ENCODE measurements at places on chromosomes 12 and 14.

DNA sequence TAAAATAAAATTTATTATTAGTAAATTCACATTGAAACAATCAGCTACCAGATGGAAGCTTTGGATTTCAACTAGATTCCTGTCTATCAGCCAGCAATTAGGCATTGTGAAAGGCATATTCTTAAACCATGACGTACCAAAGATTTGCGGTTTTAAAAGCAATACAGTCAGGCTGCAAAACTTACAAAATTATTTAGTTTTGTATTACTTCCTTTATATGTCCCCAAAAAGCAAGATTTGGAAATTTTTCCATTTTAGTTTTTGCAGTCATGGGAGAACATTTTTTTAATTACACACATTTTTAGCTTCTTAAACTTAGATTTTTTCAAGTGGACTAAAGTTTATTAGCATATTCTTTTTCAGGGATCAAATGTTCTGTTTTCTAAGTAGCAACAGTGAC is 225.0 kb upstream of the KITLG start:
- no peak for DNase-seq

GRCh38 chr14:39320318-39320717 is 86.6 kb downstream of the MIA2 start:
- no peak for DNase-seq

- no peak for DNase-seq
Observed at GRCh38 chr12:49541911-49542505, 3.2 kb downstream of the KCNH3 start.

DNA sequence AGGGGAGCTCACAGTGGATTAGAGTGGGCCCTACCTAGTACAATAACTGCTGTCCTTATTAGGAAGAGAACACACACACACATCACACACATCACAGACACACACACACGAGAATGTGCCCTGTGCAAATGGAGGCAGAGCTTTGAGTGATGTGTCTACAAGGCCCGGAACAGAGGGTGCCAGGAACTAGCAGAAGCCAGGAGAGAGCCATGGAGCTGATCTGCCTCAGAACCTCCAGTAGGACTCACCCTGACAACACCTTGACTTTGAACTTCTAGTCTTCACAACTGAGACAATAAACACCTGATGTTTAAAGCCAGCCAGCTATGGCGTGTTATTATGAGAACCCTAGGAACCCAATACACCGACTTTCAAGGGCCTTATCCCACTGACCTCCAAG is 29.7 kb upstream of the FKBP4 start:
- no peak for DNase-seq

DNA sequence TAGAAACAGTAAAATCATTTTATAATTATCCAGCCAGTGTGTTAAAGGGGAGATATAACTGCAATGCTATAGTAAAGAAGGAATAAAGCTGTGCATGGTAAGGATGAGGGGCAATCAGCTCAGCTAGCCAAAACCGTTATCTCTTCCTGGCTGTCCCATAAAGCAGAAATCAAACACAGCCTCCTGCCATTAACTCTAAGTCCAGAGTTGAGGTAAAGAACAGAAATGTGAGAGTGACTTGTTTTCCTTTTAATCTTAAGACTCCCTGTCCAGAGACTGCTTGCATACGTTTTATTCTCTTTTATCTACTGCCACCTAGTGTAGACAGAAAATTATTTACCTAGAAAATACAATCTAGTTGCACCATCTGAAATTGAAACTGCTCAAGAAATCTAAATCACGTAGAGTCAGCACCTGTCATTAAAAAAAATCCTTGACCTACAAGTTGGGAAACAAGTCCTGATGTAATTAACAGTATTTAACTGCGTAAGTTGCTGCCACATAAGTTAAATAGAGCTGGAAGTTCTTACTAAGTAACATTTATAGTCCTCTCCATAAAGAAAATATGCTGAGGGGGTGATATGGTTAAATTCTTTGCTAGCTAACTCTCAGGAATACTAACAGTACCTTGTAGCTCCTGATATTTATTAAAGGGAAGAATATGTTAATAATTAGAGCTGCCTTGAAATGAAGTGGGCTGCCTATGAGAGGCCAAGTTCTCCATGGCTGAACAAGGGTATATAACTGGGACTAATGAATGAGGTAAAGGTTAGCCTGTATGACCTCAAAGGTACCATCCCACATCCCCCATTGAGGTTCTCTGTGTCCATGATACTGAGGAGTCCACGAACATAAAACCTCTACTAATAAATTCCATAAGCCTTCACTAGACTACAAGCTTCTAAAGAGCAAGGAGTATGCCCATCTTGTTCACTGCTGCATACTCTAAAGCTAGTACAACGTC is 62.7 kb downstream of the GALNT4 start:
- DNase-seq = peak; percentile 71

GRCh38 chr12:105613887-105614286 is 283.4 kb downstream of the C12orf75 start:
- no peak for DNase-seq

DNA sequence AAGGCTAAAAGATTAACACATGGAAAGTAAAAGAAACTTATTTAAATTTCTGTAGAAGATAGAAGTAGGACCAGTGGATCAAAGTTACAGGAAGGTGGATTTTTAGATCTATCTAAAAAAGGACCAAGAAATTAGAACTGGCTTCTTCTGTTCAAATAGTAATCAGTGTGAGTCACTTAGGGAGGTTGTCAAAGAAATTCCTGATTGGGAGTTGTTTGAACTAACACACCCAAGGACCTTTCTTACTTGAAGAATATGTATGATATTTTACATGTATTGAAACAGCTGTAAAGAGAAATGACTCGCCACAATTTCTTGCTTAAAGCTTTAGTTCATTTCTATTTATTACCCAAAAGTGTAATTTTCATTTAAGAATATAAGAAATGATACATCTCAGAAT is 256.9 kb downstream of the RAD51B start:
- DNase-seq = peak; percentile 1

- DNase-seq = peak; percentile 48
Observed at GRCh38 chr12:47234576-47235141, 154.9 kb upstream of the AMIGO2 start.

GRCh38 chr12:118189741-118190191 is 53.8 kb downstream of the PEBP1 start:
- no peak for DNase-seq

- DNase-seq = peak; percentile 64
Observed at GRCh38 chr12:107884769-107885694, 110.5 kb downstream of the ASCL4 start.

DNA sequence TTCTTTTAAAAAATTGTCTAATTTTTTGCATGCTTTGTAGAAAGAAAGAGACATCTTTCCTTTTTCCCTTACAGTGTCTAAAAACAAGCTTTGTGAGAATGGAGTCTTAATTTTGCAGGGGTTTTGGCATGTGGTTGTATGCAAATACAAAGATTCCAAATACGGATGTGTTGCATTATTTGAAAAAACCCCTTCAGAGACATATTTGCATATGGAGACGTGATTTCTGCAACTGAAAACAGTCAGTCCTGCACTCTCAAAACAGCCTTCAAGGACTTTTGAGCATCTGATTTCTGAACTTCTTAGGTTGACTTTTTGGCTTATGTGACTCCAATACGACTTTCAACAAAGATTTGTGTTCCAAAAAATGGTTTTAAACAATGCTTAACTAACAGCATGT is 7.8 kb downstream of the IRAK3 start:
- peak; percentile 5 for DNase-seq

DNA sequence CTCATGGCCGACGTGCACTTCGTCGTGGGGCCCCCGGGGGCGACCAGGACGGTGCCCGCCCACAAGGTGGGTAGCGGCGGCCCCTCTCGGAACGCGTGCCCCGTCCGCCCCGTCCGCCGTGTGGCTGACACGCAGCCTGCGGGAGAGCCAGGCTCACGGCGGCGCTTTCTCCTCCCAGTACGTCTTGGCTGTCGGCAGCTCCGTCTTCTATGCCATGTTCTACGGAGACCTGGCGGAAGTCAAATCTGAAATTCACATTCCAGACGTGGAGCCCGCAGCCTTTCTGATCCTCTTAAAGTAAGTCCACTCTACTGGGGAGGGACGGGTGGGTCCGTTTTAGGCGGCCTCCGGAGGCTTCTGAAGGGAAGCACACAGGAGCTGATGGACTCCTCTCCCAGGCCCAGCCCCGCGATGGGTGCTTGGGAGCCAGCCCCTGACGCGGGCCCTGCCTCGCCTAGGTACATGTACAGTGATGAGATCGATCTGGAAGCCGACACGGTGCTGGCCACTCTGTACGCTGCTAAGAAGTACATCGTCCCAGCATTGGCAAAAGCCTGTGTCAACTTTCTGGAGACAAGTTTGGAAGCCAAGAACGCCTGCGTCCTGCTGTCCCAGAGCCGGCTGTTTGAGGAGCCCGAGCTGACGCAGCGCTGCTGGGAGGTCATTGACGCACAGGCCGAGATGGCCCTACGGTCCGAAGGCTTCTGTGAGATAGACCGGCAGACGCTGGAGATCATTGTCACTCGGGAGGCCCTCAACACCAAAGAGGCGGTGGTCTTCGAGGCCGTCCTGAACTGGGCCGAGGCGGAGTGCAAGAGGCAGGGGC is 1.1 kb downstream of the BTBD6 start:
- DNase-seq = no peak

DNA sequence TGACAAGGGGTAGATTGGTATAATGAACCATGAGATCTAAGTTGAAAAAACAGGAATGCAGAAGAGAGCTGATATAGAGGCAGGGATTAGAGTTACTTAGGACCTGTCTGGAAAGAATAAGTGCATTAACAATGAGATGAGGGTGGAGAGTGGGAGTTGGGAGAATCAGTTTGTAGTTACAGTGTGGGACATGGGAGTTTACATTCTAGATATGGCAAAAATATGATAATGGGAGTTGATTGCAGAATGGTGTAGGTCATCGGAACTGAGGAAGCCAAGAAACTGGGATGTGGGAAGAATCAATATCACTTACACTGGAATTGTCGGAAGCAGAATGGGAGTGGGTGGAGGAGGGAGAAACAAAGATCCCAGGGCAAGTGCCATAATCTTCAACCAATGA is 301.1 kb upstream of the NPAS3 start:
- no peak for DNase-seq

GRCh38 chr12:66456612-66457011 is 154.3 kb downstream of the HELB start:
- DNase-seq = no peak

DNA sequence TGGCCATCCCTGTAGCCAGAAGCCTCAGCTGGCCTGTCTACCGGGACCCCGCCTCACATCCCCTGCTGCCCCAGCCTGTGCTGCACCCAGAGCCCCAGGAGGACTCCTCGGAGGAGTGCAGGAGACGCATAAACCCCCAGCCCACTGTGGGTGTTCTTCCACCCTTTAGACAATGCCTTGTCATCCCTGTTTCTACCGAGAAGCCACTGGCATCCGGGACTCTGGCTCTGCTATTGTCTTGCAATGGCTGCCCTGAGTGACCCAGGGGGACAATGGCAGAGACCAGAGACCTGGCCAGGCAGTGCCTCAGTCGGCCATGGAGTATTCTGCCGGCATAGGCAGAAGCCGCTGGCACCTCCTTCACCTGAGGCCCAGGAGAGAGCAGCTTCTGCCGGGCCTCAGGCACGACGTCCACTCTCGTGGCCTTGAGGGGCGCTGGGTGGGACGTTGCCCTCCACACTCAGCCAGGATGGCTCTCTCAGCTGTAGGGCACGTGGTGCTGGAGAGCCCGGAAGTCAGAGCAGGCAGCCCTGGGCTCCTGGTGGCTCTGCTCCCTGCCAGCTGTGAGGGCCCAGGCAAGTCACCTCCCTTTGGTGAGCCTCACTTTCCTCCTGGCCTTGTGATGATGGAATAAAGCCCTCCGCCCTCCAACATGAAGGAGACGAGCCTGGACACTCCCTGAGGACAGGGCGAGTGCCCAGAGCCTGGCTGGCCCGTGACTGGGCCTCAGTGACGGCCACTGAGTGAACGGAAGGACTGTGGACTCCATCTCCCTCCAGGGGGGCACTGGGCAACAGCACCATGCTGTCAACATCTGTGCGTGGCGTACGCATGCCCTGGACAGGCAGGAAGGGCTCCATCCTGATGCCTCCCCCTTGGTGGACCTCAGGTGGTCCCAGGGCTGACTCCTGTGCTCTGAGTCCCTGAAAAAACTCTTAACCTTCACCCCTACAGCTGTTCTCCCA is 41.0 kb downstream of the TRAFD1 start:
- DNase-seq = no peak

DNA sequence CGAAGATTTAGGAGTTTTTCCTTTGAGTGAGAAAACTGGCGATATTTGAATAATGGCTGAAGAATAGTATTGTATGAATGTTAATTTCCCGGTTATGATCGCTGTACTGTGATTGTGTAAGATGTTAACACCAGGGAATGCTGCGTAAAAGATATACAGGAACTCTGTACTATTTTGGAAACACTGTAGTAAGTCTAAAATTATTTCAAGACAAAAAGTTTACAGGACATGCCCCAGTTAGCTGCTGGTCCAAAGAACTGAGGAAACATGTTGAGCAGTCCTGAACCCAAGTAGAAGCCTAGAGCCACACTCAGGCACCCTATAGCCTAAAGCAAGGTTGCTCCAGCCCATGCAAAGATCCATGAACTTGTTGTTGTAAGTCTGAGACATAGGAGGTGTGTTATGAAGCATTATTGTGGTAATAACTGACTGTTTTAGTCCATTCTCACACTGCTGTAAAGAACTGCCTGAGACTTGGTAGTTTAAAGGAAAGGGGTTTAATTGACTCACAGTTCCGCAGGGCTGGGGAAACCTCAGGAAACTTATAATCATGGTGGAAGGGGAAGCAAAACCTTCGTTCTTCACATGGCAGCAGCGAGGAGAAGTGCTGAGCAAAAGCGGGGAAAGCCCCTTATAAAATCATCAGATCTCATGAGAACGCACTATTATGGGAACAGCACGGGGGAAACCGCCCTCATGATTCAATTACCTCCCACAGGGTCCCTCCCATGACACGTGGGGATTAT is 99.8 kb upstream of the RESF1 start:
- no peak for DNase-seq

DNA sequence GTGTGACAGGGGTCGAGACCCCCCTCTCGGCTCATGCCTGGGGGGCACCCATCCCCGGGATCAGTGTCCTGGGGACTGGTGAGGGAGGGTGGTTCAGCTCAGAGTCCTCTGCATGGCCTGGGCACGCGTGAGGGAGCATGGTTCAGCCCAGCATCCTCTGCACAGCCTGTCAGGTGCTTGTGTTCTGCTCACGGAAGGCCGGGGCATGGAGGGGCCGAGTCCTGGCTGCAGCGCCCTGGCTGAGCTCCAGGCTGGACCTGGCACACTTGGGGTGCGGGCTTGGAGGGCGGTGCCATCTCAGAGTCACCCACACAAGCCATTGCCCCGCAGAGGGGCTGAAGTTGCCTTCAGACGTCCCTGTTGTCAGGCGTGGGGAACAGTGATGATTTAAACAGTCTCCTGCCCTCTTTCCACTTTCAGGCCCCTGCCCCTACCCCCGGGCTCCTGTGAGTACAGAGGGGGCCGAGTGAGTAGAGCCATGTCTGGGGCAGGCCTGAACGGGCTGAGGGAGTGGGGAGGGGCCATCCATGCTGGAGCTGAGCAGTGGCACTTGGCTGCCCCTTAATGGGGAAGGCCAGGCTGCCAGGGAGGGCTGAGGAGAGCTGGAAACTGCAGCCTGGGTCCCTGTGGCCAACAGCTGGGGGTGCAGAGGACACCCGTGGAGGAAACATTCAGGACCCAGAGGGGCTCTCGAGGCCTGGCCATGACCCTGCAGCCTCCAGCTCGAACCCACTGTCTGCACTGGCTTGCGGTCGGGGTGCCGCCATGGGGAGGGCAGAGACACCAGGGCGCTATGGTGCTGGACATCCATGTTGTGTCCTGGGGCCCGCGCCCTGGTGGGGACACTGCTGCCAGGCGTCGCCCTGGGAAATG is 22.5 kb downstream of the FBRSL1 start:
- DNase-seq = no peak

- DNase-seq = peak; percentile 94
Observed at GRCh38 chr14:50038398-50039119, 77.8 kb downstream of the VCPKMT start.
